H54 (cell line): ENCODE measurements at places on chromosomes 3 and 15.

- DNase-seq = no peak
These were observed 22.9 kb downstream of the MITF start for GRCh38 chr3:69761896-69762767.

DNA sequence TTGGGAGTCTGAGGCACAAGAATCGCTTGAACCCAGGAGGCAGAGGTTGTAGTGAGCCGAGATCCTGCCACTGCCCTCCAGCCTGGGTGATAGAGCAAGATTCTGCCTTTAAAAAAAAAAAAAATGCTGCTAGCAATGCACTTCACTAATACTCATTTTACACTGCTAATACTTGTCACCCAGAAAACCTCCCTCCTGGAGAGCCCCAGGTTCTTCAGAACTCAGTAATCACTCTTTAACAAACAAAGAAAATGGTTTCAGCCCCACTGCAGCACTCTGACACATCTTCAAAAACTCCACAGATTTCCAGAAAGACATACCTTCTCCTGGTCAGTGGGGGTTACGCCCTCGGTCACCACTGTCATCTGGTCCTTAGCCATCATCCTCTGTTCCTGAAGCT, 366.7 kb downstream of the SHQ1 start:
- no peak for DNase-seq

DNA sequence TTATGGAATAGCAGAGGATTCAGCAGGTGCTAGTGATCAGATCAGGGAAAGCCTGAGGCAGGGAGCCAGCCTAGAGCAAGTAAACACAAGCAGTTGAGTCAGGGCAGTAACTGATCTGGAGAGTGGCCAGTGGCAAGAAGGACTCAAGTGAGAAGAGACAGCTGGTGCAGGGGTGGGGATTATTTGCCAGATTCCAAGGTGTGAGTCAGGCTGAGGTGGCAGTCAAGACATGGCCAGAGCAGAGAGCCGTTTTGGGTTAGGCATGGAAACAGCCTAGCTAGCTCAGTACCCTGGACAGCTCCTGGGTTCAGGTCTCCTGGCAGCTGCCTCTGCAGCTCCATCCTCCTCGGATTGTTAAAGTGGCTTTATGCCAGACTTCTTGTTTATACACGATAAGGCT, 281.9 kb upstream of the ONECUT1 start:
- DNase-seq = peak; percentile 40

DNA sequence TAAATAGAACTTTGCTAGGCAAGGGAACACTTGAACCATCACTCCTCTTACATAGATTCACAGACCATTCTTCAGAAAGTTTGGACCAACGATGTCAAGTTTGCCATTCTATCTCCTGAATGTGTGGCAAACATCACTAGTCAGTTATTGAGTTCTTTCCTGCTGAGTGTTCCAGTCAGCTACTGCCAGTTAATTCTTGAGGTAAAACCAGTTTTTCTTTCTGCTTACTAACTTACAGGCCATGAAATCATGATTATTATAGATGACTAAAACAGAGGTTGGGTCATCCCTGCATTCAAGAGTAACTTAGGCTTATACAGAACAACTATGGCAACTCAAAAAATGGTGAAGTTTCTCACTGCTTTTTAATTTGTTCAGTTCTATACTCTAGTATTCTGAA, 88.2 kb downstream of the AP4E1 start:
- DNase-seq = no peak

DNA sequence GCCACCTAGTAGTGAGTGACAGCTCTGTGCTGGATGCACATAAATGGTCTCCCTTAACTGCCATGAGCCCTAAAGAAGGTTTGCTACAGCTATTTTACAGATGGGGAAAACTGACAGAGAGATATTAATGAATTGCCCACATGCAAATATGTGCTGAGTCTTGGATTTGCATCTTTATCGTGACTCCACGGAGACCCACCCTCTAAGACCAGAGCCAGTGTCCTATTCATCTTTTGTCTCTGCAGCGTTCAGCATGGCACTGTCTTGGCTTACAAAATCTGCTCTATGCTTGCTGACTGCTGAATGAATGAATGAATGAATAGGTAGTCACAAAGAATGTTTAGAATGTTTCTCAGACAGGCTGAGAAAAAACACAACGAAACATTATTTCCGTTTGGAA, 48.3 kb downstream of the BTD start:
- no peak for DNase-seq

- DNase-seq = no peak
These were observed 36.6 kb downstream of the UACA start for GRCh38 chr15:70726753-70727152.

- DNase-seq = no peak
These were observed 1.9 kb downstream of the RAF1 start for GRCh38 chr3:12661926-12662592.

- DNase-seq = no peak
These were observed 13.7 kb downstream of the FOXB1 start for GRCh38 chr15:60017538-60018520.

DNA sequence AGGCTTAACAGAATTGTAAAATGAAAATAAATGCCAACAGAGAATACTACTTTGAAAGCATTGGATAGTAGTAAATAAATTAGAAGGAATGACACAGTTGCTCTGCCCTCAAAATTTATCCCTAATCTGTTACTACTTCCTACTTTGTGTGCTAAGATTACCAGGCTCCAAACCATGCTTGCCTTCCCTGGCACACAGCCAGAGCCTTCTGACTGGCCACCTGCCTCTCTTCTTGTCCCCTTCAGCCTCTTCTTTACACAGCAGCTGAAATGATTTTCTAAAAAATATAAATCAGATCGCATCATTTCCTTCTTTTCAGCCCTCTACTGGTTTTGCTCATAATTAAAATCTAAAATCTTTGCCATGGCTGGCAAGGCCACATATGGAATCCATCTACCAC, 334.1 kb downstream of the FHIT start:
- no peak for DNase-seq

DNA sequence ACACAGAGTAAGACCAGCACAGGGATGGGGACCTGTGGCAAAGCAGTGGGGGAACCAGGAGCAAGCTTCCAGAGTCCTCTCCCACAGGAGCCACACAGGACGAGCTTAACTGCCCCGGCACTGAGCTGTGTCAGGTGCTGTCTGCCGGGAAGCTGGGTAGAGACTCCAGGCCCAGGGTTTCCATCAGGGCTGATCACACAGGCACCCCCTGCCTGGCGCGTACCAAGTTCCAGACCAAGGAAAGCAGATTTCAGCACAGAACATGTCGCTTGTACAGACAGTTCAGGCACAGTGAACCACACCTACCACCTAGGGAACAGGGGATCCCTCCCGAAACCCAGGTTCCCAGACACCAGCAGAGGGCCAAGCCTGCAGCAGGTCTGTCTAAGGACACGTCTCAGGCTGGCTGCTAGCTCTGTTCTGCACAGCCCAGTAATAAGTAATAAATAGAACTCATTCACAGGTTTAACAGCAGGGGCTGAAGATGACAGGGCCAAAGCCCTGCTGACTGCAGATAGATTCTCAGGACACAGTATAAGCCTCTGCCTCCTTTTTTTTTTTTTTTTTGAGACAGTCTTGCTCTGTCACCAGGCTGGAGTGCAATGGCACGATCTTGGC, 30.2 kb upstream of the OCA2 start:
- no peak for DNase-seq

GRCh38 chr3:124084022-124084881, 92.3 kb upstream of the ROPN1 start:
- no peak for DNase-seq

DNA sequence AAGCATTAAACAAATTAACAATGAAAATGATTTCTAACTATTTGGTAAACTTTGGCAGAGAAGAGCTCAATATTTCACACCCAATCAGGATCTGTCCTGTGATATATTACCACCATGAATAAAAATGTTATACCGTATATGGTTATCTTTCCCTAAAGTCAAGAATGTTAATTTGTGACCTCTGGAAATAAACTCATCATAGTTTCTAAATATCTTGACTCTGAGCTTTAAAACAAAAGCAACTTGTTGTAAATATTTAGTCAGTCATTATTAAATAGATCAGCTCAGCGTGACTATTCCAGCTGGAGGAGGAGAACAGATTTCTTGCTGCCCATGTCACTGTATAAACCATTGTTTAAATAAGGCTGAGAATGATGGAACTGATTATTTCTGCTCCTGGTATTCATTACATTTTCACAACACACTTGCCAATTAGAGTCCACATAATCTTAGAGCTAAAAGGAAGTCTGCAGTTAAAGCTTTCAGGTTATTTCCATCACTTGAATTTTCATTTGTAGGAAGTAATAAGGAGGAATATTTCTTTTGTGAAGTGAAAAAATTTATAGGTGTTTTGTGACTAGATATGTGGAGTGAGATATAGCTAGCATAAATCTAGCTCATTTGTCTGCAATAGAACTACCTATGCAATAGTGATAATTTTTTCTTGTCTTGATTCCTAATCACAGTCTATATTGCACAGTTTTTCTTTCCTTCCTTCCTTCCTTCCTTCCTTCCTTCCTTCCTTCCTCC, 106.5 kb upstream of the P2RY1 start:
- no peak for DNase-seq

DNA sequence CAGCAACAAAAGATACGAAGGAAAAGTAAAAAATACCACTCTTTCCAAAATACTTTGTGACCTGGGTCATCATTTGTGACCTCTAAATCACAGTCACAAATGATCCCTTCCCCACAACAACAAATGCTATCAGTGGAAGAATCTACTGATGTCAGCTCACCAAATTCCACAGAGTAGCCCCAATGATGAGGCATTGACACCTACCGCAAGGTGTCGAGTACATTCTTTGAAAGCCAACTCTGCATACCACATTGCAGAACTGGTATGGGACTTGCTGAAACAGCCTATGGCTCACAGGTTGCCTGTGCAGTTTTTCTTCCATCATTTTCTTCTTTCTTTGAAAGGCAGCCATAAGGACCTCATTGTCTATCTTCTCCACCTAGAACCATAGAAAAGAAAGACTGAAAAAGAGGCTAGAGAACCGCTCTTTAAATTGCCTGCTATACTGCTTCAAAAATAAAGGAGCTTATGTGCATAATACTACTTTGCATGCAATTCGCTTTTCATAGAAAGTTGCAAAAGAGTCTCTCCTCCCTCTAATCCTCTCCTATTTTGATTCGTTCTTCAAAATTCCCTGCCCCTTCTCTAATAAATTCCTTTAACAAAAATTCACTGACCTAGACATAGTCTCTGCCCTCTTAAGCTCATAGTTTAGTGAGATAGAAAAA, 21.4 kb upstream of the KPNA1 start:
- no peak for DNase-seq

GRCh38 chr3:139537361-139537760, 2.2 kb downstream of the RBP1 start:
- DNase-seq = peak; percentile 34

- no peak for DNase-seq
These were observed 22.0 kb downstream of the SMAD6 start for GRCh38 chr15:66723826-66724731.

DNA sequence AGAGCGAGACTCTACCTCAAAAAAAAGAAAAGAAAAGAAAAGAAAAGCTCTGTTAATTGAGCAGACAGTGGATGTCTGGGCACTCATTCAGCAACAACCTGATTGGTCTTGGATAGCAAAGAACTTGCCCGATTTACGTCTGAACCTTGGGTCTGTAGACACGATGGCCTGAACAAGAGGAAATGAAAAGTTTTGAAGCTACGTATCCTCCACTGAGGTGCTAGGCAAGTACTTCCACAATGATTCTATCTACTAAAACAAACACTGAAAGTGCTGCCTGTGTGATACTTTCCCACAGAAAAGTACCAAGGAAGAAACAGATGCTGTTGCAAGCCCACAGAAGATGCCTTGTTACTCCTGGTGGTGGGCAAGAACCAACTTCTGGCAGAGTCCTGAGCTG, 21.8 kb upstream of the MUSTN1 start:
- no peak for DNase-seq

GRCh38 chr3:173591401-173591800, 193.9 kb downstream of the NLGN1 start:
- no peak for DNase-seq

- no peak for DNase-seq
These were observed 169.9 kb downstream of the DIPK2A start for GRCh38 chr3:144141496-144141895.

GRCh38 chr3:50267280-50267913, 1.6 kb upstream of the SEMA3B start:
- no peak for DNase-seq

DNA sequence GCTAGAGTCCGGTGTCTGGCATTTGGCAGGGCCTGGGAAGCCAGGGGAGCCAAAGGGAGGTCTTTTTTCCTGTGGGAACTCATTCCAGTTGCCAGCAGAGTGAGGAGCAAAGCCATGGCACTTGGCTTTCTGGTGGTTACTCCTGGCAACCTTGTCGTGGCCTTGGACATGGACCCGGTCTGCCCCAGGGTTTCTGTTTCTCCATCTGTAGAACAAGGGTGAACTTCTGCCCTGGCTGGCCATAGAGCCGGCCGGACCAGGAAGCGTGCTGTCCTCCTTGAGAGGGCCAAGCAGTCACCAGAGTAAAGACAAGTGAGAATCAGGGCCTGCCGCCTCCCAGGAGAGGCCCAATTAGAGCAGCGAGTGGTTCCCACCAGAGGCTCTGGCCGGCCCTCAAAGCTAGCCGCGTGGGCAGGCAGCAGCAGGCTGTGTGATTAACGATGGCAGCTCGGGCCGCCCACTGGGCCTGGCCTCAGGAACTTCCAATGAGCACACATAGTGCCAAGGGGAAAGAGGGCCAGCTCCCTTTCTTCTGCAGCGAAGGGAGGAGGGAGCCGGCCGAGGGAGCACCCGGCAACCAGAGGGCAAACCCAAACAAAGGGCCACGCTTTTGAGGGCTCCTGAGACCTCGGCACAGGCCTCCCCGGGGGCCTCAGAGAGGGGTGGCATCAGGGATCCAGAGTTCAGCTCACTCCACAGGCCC, 29.1 kb upstream of the ELP6 start:
- DNase-seq = no peak

DNA sequence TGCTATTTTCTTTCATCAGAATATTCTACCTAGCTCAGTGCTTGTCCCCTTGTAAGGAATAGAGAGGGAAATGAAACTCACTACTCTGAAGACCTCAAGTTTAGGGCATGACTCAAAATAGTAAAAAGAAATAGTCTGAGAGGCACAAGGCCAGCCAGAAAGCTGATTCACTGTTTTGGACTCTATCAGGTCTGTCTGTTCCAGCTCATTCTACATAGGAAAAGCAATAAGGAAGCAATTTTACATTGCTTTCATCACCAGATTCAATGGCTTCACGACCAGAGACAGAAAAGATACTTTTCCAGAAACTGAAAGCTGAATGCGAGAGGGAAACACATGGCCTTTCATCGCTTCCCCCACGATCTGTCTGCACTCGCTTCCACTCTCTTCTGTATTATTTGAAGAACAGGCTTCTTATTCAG, 276.0 kb downstream of the GBE1 start:
- DNase-seq = no peak

GRCh38 chr15:63114465-63114864, 7.2 kb upstream of the LACTB start:
- DNase-seq = no peak

- DNase-seq = no peak
These were observed 26.2 kb downstream of the PCSK6 start for GRCh38 chr15:101463270-101463669.
